ENCODE measurements at places on chromosomes 12 and 14.

DNA sequence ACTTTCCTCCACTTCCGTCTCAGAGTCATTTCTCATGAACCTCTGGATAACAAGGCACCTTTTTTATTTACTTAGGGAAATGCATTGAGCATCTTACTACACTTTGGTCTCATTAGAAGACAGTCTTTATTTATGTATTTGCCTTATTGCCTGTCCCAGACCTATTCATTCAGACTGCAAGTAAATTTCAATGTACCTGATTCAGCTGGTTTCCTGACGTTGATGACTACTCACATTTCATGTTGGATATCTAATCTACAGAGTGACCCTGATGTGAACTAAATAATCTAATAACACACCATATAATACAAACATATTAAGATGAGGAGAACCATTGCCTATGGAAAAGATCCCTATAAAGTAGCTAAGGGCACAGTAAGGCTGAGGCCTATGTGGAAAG, 267.7 kb downstream of the SLC6A15 start:
- DNase-seq = no peak

- DNase-seq = peak; percentile 68
Measured at GRCh38 chr12:2794191-2794735, 507 bp upstream of the FKBP4 start.

DNA sequence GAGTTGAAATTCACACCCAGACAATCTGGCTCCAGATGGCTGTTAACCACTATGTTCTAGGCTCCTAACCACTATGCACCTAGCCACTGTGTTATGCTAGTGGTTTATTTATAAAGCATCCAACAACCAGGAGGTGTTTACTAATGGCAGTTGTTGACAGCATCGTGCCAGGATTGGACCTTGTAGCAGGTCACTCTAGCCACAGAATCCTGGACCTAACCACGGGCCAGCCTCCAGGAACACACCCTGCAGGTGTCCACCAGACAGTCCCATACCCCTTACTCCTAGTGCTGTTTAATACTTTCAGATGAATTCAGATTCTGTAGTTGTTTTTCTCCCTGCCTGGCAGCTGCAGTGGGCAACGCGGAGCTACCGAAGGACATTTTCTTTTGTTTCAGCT, 109.4 kb upstream of the MYL2 start:
- DNase-seq = no peak

GRCh38 chr12:76220980-76221379, 127.2 kb downstream of the BBS10 start:
- no peak for DNase-seq

- no peak for DNase-seq
Measured at GRCh38 chr12:95197636-95198035, 19.6 kb downstream of the FGD6 start.

GRCh38 chr12:92503029-92503931, 199.5 kb upstream of the PLEKHG7 start:
- no peak for DNase-seq

DNA sequence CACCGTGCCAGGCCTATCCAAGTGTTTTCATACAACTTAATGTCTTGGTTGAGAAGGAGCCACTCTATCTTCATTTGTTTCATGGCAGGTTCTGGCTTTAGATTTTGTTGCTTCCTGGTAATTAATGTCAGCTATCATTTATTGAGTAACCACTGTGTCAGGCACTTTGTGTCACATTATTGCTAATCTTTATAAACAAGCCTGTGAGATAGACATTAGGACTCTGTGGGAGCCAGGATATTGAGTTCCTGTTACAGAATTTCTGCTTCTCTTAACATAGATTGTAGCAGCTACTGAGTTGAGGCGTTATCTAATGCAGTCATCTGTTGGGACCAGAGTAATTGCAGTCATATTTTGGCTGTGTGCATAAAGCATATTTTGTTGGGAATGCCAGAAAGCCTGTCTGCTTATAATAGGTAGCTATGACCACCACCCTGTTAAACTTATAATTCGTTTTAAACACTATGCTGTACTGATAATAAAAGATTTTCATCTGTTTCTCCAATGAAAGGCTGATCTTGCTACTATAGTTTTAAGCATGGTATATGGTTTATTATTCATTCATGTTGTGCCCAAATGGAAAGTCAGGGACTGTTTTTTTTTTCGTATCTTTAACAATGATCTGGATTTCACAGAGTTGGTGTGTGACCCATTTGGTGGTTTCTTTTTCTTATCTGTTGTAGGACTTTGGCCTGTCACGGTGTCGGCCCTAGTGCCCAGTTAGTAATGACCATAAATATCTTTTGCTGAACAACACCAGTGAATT, 432.6 kb downstream of the PCNX1 start:
- no peak for DNase-seq

DNA sequence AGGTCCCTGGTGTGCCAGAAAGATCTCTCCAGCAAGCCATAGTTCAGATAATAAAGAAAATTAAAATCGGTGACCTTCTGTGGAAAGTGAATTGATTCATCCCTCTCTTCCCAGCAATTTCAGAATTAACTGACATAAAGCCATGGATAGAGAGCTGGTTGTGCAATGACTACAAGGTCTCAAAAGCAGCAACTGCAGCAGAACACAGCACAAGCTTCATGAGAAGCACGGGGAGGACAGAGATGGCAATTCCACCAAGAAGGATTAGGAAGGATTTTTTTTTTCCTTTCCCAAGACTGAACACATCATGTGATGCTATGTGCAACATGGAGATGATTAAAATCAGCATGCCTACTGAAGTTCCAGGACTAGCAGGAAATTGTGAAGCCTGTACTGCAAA, 154.9 kb upstream of the PLEKHG7 start:
- DNase-seq = no peak

DNA sequence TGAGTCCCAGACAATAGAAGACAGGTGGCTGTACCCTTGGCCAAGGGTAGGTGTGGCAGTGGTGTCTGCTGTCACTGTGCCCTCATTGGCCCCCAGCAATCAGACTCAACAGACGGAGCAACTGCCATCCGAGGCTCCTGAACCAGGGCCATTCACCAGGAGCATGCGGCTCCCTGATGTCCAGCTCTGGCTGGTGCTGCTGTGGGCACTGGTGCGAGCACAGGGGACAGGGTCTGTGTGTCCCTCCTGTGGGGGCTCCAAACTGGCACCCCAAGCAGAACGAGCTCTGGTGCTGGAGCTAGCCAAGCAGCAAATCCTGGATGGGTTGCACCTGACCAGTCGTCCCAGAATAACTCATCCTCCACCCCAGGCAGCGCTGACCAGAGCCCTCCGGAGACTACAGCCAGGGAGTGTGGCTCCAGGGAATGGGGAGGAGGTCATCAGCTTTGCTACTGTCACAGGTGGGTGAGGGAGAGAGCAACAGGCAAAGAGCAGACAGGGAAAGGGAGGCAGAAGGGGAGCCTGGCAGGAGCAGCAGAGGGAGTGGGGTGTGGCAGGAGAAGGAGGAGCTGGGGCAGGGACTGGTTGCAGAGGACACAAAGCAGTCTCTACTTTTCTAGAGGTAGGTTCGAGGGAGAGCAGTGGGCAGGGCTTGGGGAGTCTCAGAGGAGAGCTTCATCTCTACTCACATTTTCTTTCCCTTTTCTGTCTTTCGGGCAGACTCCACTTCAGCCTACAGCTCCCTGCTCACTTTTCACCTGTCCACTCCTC, 452 bp downstream of the INHBE start:
- DNase-seq = no peak

DNA sequence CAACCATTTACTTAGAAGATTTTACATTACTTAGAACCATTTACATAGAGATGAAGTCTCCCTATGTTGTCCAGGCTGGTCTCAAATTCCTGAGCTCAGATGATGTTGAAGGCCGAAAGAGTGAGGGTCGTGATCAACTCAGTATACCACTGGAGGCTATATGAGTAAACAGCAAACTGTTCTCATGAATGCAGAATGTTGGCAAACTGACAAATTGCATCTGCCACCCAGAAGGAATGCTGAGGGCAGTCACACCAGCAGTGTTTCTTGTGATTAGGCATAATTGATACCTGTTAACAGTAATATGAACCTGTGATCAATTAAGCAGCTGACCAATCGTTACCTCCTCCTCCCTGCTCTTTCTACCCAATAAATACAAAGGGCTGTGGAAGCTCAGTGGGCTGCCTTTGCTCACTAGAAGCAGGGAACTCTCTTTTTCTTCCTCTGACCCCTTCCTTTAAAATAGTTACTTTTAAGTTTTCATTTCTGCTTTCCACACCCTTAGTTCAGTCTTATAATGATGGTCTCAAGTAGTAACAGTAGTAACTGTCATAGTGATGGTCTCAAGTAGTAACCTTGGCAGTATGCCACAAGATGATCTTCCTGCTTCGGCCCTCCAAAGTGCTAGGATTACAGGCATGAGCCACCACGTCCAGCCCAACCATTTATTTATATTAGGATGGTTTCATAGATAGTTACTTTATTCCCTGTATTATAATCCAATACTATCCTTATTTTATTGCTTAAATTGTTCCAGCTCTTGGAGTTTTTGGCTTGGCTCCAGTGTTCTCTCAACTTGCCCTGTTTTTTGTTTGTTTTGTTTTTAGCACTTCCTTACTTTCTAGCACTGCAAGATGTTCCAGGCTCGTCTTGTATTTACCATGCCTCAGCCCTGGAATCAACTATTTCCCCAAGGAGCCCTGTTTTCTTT, 25.8 kb downstream of the LIMA1 start:
- DNase-seq = no peak
